Activated naive CD8-positive, alpha-beta T cell treated with anti-CD3 and anti-CD28 coated beads, Interleukin-2, amount 10 ng/mL, durations not matched to agents 7 days and 5 days (primary cell): ENCODE measurements at places on chromosomes 7 and 10. TPM values are rescaled to one million over a fixed set of nuclear protein-coding genes. Genes with fewer than 3 reads are reported as not detected.

- peaks cover 32% of the 10 kb centered on the region for H3K36me3 ChIP-seq
- H3K27me3 ChIP-seq = no peaks in the 10 kb centered on the region
- no peak overlapping the region for H3K4me3 ChIP-seq
These were observed 23.5 kb downstream of the PFKFB3 start for GRCh38 chr10:6226216-6226615.

Gene SFRP5
- 0.22 TPM for total RNA-seq

DNA sequence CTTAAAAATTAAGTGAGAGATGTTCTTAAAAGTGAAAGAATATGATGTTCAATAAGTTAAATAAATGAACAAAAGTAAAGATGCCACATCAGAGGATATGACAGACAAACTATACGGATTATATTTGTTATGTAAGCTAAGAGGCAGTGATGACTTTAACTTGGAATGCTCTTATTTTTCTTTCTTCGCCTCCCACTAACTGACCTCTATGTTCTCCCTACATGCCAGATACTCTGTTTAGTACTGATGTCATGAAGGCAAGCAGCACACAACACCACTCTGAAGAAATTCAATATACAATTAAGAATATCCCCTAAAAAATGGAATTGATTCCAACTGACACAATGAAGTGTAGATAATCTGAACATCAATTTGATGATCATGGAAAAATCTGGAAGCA lies 223.4 kb downstream of the DOCK4 start:
- peaks cover 3% of the 10 kb centered on the region for H3K27me3 ChIP-seq
- H3K36me3 ChIP-seq = no peaks in the 10 kb centered on the region
- no peak for DNase-seq
- no peaks in the 10 kb centered on the region for H3K4me1 ChIP-seq
- H3K27ac ChIP-seq = no peak overlapping the region

- peak overlapping the region; percentile 56 for H3K4me3 ChIP-seq
- H3K27ac ChIP-seq = peak overlapping the region; percentile 72
- H3K36me3 ChIP-seq = no peaks in the 10 kb centered on the region
These were observed 99.1 kb downstream of the ZNF680 start for GRCh38 chr7:64463636-64464375.

- H3K27me3 ChIP-seq = peaks cover 4% of the 10 kb centered on the region
- DNase-seq = no peak
- no peaks in the 10 kb centered on the region for H3K4me1 ChIP-seq
- no peak overlapping the region for H3K4me3 ChIP-seq
These were observed 270.5 kb downstream of the BICC1 start for GRCh38 chr10:58782876-58783851.

Gene FAM237B
- total RNA-seq = not detected

GRCh38 chr10:42482411-42482810 lies 156.0 kb downstream of the ZNF33B start:
- H3K27ac ChIP-seq = no peak overlapping the region
- no peak overlapping the region for H3K4me3 ChIP-seq
- no peaks in the 10 kb centered on the region for H3K4me1 ChIP-seq
- no peak for DNase-seq

DNA sequence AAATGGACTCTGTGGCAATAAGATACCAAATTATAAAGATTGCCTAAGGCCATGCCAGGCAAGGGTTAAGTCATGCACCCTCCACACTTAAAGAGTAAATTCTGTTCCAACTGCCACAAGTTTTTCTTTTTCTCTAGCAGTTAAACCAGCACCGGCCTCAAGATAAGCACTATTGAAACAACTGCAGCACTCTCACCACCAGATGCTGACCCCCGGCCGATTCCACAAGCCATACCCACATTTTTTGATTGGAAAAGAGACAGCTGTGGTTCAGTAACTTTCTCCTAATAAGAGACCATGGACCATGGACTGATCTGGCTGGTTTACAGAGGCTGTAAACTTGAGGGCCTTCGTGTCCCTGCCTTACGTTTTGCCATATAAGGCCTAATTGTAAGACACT lies 44.9 kb downstream of the GRM8 start:
- no peak overlapping the region for H3K4me3 ChIP-seq
- DNase-seq = no peak
- H3K27ac ChIP-seq = no peak overlapping the region
- H3K4me1 ChIP-seq = no peaks in the 10 kb centered on the region

DNA sequence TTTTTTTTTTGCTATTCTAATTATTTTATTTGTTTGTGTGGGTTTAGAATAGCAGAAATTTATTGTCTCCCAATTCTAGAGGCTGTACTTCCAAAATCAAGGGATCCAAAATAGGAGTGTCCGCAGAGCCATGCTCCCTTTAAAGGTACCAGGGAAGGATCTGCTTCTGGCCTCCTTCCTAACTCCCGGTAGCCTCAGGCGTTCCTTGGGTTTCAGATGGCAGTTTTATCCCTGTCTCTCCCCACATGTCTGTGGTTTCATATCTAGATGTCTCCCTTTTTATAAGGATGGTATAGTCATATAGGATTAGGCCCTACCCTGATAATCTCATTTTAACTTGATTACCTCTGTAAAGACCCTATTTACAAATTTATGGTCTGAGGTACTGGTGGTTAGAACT lies 48.4 kb downstream of the BMPR1A start:
- H3K27me3 ChIP-seq = no peaks in the 10 kb centered on the region
- no peak overlapping the region for H3K27ac ChIP-seq
- DNase-seq = no peak
- H3K36me3 ChIP-seq = peaks cover 5% of the 10 kb centered on the region
- H3K4me3 ChIP-seq = no peak overlapping the region

GRCh38 chr10:53166325-53166724 lies 393.7 kb upstream of the MBL2 start:
- H3K27me3 ChIP-seq = no peaks in the 10 kb centered on the region
- no peak overlapping the region for H3K4me3 ChIP-seq
- DNase-seq = no peak
- H3K27ac ChIP-seq = no peak overlapping the region
- no peaks in the 10 kb centered on the region for H3K4me1 ChIP-seq
